ENCODE measurements at places on chromosomes 7 and 10. TPM values are rescaled to one million over a fixed set of nuclear protein-coding genes. Genes with fewer than 3 reads are reported as not detected.

- no peaks in the 10 kb centered on the region for H3K4me1 ChIP-seq
- H3K27me3 ChIP-seq: no peaks in the 10 kb centered on the region
- no peak for DNase-seq
- H3K4me3 ChIP-seq: no peak overlapping the region
- no peaks in the 10 kb centered on the region for H3K36me3 ChIP-seq
Observed at GRCh38 chr7:81924494-81924893, 154.6 kb upstream of the HGF start.

GIMAP7 gene
- not detected for total RNA-seq

DNA sequence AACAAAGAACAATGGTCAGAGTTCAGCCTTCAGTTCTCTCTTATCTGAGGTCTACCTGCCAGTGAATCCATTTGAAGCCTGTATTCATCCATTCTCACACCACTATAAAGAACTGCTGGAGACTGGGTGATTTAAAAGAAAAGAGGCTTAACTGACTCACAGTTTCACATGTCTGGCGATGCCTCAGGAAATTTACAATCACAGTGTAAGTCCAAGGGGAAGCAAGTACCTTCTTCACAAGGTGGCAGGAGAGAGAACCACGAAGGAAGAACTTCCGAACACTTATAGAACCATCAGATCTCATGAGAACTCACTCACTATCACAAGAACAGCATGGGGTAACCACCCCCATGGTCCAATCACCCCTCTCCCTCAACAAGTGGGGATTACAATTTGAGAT is 33.0 kb upstream of the SLC25A13 start:
- H3K4me3 ChIP-seq: no peak overlapping the region
- no peak overlapping the region for H3K27ac ChIP-seq
- H3K36me3 ChIP-seq: no peaks in the 10 kb centered on the region
- DNase-seq: no peak

DNA sequence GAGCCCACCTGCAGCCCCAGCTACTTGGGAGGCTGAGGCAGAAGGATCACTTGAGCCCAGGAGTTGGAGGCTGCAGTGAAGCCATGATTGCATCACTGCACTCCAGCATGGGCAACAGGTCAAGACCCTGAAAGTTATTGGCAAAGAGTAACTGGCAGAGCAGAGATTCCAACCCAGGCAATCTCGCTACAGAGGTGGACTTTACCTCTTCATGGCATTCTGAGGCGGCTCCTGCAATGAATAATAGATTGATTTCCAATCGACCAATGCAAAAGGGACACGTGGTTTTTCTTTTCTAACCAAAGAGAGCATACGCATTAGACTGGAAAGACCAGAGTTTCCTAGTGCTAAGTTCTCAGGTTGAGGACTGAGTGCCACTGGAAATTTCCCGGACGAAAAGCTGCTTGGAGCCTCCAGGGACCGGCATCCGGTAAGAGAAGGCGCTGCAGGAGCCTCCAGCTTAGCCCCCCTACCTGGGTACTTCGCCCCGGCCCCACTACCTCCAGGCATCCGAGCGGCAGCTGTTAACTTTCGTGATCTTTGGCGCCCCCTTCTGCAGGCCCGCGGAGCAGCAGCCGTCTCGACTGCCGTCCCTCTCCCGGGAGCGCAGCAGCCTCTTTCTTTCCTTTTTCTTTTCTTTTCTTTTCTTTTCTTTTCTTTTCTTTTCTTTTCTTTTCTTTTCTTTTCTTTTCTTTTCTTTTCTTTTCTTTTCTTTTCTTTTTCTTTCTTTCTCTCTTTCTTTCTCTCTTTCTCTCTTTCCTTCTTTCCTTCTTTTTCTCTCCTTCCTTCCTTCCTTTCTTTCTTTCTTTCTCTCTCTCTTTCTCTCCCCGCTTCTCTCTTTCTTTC is 4.1 kb downstream of the MBLAC1 start:
- H3K4me1 ChIP-seq: peaks cover 12% of the 10 kb centered on the region
- peak overlapping the region; percentile 46 for H3K27ac ChIP-seq
- H3K4me3 ChIP-seq: no peak overlapping the region
- no peaks in the 10 kb centered on the region for H3K27me3 ChIP-seq
- DNase-seq: peak; percentile 39
- H3K36me3 ChIP-seq: no peaks in the 10 kb centered on the region

- no peaks in the 10 kb centered on the region for H3K4me1 ChIP-seq
- no peak overlapping the region for H3K4me3 ChIP-seq
- no peak overlapping the region for H3K27ac ChIP-seq
- H3K36me3 ChIP-seq: no peaks in the 10 kb centered on the region
- no peak for DNase-seq
Observed at GRCh38 chr7:143436325-143436946, 6.8 kb upstream of the TAS2R60 start.

SSMEM1 gene
- not detected for total RNA-seq

- peak overlapping the region; percentile 57 for H3K27ac ChIP-seq
- H3K4me1 ChIP-seq: peaks cover 11% of the 10 kb centered on the region
- H3K27me3 ChIP-seq: no peaks in the 10 kb centered on the region
- H3K36me3 ChIP-seq: no peaks in the 10 kb centered on the region
Observed at GRCh38 chr10:98382691-98383101, 32.3 kb downstream of the PYROXD2 start.

DNA sequence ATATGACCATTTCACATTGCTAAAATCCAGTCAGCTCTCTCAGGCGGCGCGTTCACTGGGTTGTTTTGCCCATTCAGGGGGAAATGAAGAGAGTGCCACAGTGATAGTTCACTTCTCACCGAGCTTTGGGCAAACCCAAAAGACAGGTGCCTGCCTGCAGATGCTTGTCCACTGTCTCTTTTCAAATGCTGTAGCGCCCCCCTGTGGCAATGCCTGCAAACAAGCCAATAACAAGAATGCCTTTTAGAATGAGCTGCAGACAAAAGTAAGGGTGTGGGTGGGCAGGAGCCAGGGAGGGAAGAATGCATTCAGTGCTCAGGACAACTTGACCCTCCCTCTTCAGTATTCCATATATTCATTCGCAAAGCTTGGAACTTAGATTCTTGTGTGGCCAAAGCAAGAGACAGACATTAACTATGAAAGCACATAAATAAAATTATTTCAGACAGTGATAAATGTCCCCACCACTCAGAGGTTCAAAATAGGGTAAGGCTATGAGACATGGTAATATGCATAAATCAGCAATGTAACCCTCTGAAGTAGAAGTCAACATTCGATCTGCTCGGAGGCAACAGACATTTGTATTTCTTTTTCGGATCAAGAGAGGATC is 86.9 kb downstream of the JAZF1 start:
- peak; percentile 58 for DNase-seq
- no peak overlapping the region for H3K27ac ChIP-seq
- H3K4me3 ChIP-seq: no peak overlapping the region
- no peaks in the 10 kb centered on the region for H3K27me3 ChIP-seq
- H3K4me1 ChIP-seq: 0 out of 2 replicates have a peak, but pooled peaks cover 3% of the 10 kb centered on the region

DNA sequence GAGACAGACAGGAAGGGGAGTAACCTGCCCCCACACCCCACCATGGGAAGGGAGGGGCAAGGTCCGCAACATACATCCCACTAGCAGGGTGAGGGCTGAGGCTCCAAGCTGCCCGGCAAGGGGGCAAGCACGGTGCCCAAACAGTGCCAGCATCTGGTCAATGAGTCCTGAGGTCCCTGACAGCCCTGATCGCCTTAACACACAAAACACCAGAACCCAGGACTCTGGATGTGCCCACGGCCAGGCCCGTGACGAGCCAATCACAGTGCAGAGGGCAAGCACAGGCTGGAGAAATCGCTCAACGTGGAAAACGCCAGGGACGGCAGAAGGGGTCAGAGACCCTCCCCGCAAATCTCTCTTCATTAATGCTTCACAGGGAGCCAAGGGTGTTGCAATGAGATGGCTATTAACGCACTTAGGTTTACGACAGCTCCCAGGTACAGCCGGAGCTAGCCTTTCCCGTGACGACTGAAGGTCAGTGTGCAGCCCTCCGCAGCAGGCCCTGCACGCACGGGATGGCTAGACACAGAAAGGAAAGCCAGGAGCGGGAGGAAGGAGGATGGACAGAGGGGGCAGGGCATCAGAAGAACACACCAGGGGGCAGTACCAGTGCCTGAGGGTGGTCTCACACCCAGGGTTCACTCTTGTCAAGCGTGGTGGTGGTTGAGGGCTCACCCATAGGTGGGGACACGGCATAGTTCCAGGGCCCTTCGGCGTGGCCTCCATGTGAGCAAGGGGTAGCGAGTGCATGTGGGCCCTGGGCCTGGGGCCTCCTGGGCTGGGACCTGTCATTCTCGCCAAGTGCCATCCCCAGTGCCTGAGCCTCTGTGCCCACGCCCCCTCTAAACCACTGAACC is 220.5 kb downstream of the MAD1L1 start:
- no peaks in the 10 kb centered on the region for H3K27me3 ChIP-seq
- H3K36me3 ChIP-seq: no peaks in the 10 kb centered on the region
- H3K27ac ChIP-seq: no peak overlapping the region

SLC16A9 gene
- total RNA-seq: not detected

DNA sequence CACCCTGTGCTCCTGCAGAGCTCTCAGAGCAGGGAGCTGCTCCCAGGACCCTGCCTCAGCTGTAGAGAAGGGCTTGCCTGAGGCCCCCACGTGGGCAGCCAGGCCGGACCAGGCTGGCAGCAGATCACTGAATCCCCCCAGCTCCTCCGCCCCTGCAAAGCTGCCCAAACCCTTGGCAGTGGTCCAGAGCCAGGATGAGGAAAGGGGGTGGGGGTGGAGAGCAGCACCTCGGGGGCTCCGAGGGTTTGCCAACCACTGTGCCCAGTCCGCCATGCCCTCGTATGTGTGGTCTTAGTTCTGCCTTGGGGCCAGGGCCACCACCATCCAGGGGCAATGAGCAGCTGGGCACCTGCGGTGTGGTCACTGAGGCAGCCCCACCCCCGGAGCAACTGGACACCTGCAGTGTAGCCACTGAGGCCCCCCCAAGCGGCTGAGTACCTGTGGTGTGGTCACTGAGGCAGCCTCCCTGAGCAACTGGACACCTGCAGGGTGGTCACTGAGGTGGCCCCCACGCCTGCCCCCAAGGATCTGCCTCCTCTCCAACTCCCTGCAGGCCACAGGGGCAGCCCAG is 90.8 kb downstream of the TCERG1L start:
- no peaks in the 10 kb centered on the region for H3K36me3 ChIP-seq
- no peak for DNase-seq
- H3K4me3 ChIP-seq: no peak overlapping the region
- no peak overlapping the region for H3K27ac ChIP-seq

DNA sequence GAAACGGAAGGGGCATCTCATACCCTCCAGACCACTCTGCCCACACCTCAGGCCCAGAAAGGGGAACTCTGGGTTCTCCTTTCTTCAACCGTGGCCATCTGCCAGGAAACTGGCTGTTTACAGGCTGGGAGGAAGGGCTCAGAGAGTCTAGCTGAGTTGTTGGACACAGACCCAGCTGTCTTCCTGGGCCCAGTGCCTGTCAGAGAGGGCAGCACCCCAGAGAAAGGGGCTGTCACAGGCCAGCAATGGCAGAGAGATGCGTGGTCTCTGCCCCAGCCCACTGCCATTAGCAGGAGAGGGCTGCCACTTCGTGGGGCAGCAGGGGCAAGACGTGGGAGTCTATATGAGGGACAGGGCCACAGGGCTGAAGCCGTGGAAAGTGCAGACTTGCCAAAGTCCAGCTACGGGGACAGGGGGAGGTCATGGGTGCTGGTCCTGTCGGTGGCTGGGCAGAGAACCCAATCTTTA is 11.0 kb downstream of the GRID1 start:
- no peak overlapping the region for H3K27ac ChIP-seq
- no peak for DNase-seq
- no peak overlapping the region for H3K4me3 ChIP-seq

ZPBP gene
- total RNA-seq: not detected

DNA sequence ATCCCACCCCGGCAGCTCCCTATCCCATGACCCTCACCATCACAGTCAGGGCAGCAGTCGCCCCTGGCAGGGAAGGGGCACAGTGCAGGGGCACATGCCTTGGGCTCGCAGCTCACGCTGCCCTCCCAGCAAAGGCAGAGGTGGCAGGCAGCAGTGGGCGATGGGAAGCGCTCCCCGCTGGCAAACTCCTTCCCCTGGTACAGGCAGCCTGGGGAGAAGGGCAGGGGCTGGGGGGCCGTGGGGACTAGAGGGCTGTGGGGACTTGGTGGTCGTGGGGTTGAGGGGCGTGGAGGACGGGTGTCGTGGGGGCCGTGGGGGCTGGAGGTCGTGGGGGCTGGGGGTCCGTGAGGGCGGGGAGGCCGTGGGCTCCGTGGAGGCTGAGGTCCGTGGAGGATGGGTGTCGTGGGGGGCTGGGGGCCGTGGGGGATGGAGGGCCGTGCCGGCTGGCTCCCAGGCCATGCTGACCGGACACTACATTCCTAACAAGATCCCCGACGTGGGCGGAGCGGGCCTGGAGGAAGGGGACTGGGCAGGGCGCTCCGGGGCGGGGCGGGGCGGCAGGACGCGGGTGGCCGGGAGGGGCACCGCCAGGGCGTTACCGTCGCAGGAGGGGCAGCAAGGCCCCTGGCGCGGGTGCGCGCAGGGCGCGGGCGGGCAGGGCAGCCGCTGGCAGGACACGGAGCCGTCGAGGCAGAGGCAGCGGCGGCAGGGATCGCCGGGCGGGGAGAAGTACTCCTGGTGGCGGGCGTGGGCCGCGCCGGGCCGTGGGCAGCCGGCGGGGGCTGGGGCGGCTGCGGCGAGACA is 20.0 kb downstream of the KCP start:
- H3K4me1 ChIP-seq: peaks cover 62% of the 10 kb centered on the region
- H3K27me3 ChIP-seq: no peaks in the 10 kb centered on the region
- peak; percentile 80 for DNase-seq

MKI67 gene
- total RNA-seq: 114 TPM
